ENCODE measurements at places on chromosomes 4 and X. TPM values are rescaled to one million over a fixed set of nuclear protein-coding genes. Genes with fewer than 3 reads are reported as not detected.

DNA sequence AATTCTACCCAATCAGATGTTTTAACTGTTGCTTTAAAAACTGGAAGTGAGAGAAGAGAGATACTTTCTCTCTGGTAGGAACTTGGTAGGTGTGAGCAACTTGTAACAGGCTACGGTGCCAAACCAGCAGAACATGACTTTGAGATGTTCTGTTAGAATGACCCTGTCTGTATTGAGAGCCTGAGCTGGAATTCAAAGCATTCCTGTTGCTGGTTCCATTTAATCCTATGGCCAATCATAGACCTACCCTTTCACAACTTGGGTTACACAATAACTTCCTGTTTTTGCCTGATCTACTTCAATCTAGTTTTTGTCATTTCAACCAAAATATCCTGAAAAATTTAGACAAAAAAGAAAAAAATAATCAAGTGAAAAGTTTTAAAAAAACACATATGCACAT, 1.7 kb upstream of the PRRG1 start:
- peak; percentile 46 for DNase-seq
- no peaks in the 10 kb centered on the region for H3K36me3 ChIP-seq
- H3K4me3 ChIP-seq: no peak overlapping the region
- H3K4me1 ChIP-seq: no peaks in the 10 kb centered on the region

DNA sequence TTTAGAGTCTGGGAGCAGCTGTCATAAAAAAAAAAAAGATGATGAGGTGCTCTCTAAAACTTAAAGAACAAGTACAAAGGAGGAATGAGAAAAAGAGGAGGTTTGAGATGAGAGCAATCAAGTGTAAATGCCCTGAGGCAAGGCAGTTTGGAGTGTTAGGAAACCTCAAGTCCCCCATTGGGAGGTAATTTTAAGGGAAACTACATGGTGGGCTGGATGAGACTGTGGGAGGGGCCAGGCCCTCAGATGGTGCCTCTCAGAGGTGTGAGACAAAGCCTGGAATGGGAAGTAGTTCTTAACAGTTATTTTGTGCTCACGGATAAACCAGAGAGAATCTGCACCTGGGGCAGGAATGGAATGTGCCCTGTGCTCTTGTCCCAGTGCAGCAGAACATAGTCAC, 1.9 kb upstream of the MAGEB3 start:
- H3K36me3 ChIP-seq: no peaks in the 10 kb centered on the region
- H3K27ac ChIP-seq: no peak overlapping the region
- no peaks in the 10 kb centered on the region for H3K27me3 ChIP-seq

DNA sequence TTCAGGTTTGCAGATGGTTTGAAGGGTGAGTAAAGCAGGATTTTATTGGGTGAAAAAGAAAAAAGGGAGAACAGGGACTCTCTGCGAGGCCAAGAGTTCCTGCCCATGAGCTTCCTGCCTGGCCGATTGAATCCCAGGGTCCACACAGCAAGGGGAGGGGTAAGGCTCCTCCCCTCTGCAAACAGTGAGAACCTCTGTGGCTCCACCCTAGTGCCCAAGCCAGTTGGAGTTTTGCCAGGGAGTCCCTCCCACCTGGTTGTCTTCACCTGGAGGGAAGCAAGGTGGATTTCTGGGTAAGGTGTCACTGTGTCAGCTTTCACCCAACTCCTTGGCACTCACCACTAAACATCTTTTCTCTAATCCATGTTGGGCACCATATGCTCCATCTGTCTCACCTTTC, 70.9 kb downstream of the PDHA2 start:
- no peaks in the 10 kb centered on the region for H3K4me1 ChIP-seq
- H3K27ac ChIP-seq: no peak overlapping the region
- DNase-seq: no peak
- H3K36me3 ChIP-seq: no peaks in the 10 kb centered on the region

DNA sequence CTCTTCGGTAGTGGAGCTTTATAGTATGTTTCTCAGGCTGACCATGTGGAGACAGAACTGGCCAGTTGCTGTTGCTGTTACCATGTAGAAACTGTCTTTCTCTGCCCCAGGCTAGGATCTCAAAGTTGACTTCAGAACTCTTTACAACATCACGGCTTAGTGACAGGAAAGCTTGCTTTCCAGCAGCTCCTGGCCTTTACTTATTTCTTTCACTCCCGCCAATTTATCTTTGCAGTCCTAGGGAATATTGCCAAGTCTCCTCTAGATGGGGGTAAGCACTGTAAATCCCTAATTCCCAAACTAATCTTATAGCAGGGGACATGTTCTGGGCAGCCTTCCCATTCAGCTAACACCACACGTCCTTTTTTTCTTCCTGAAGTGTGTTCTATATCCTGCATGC, 631.6 kb downstream of the SPRY1 start:
- no peak overlapping the region for H3K27ac ChIP-seq
- no peaks in the 10 kb centered on the region for H3K27me3 ChIP-seq
- no peak overlapping the region for H3K4me3 ChIP-seq
- no peaks in the 10 kb centered on the region for H3K4me1 ChIP-seq
- no peak for DNase-seq

DNA sequence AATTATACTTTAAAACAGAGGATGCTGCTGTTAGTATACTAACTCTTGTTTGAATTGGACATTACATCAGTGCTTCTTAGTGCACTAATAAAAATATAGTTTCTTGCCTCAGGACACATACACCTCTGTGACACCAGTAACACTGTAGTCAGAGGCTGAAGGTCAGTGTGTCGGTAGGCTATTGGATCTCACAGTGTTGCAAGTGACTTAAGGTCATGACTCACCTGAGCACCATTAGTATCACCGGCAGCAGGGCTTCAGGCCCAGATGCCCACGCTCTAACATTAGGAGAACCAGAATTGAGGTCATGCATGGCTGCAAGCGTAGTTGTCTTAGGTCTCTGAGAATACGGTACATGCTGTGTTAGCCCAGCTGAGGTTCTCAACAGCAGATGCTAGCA, 15.2 kb downstream of the ETDC start:
- no peak for DNase-seq
- H3K27me3 ChIP-seq: no peaks in the 10 kb centered on the region
- H3K4me3 ChIP-seq: no peak overlapping the region
- no peaks in the 10 kb centered on the region for H3K4me1 ChIP-seq
- no peaks in the 10 kb centered on the region for H3K36me3 ChIP-seq

- H3K36me3 ChIP-seq: no peaks in the 10 kb centered on the region
- H3K27me3 ChIP-seq: no peaks in the 10 kb centered on the region
- H3K27ac ChIP-seq: no peak overlapping the region
- H3K4me3 ChIP-seq: no peak overlapping the region
- peak; percentile 71 for DNase-seq
Measured at GRCh38 chr4:182938205-182938645, 21.0 kb upstream of the DCTD start.

DNA sequence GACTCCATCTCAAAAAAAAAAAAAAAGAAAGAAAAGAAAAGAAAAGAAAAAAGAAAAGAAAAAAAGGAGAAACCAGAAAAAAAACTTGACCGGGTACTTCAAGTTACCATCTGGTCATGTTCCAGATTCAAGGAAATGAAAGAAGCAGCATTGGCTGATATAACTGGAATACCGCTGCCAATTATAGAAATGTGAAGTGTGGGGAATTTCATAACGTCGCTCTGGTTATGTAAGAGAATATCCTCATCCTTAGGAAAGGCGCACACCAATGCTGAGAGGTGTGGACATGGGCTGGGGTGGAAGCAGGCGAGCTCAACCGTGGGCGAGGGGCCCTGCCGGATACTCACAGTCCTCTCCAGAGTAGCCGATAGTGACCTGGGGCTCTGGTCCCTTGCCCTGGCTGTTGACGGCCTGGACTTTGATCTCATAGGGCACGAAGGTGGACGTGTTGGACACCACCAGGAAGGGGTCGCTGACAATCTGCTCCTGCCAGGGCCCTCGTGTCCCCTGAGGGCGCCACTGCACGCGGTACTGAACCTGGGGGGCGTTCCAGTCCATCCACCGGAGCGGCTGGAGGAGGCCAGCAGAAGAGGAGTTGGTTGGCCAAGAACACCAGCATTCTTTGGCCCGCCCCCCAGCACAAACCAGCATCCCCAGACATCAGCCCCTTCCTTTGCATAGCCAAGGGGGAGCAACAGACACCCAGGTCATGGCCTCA, 19.5 kb downstream of the L1CAM start:
- no peak overlapping the region for H3K4me3 ChIP-seq
- no peaks in the 10 kb centered on the region for H3K27me3 ChIP-seq
- no peak for DNase-seq
- no peak overlapping the region for H3K27ac ChIP-seq
- H3K36me3 ChIP-seq: no peaks in the 10 kb centered on the region

GRCh38 chr4:6200922-6201362, 593 bp upstream of the JAKMIP1 start:
- no peak overlapping the region for H3K4me3 ChIP-seq
- H3K27me3 ChIP-seq: peaks cover 9% of the 10 kb centered on the region
- DNase-seq: no peak
- no peaks in the 10 kb centered on the region for H3K36me3 ChIP-seq
- peaks cover 15% of the 10 kb centered on the region for H3K4me1 ChIP-seq

GRCh38 chr4:102633100-102633499, 127.7 kb downstream of the MANBA start:
- no peak for DNase-seq
- H3K4me1 ChIP-seq: no peaks in the 10 kb centered on the region

DNA sequence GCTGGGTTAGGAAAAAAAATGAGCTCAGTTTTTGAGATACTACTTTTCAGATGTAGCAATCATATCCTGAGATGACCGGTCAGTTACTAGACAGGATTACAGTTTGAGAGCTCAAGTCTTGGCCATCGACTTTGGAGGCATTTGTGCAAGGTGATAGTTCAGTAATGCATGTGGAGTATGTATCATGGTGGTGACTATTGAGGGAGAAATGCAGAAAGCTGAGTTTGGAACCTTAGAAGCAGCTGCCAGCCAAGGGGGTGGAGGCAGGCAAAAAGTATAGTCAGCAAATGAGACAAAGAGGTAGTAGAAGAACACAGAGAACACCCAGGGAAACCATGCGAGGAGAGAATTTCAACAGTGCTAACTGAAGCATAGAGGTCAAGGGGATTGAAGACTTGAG, 48.7 kb upstream of the SLC4A4 start:
- no peaks in the 10 kb centered on the region for H3K27me3 ChIP-seq
- H3K27ac ChIP-seq: peak overlapping the region; percentile 18
- DNase-seq: peak; percentile 70
- no peak overlapping the region for H3K4me3 ChIP-seq
- no peaks in the 10 kb centered on the region for H3K36me3 ChIP-seq

DNA sequence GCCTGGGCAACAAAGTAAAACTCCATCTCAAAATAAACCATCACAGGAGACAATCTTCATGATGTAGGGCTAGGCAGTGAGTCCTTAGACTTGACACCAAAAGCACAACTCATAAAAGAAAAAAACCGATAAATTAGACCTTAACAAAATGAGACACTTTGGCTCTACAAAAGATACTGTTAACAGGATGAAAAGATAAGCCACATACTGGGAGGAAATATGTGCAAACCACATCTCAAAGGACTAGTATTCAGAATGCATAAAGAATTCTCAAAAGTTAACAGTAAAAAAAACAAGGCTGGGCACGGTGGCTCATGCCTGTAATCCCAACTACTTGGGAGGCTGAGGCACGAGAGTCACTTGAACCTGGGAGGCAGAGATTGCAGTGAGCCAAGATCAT, 13.2 kb downstream of the EFHC2 start:
- no peak overlapping the region for H3K4me3 ChIP-seq
- no peak for DNase-seq

PCDH19 gene
- total RNA-seq: 0.88 TPM

RTL9 gene
- 0.54 TPM for total RNA-seq

FABP2 gene
- total RNA-seq: not detected

PDLIM3 gene
- total RNA-seq: 243 TPM

Measured in thyroid gland (tissue), 4 donors.